Stimulated activated CD4-positive, alpha-beta T cell treated with anti-CD3 and anti-CD28 coated beads, Interleukin-15, amount 100 ng/mL, for 24 hours (primary cell): ENCODE measurements at places on chromosomes 7 and 10.

- DNase-seq, result no peak
Observed at GRCh38 chr7:143391462-143392404, 10.6 kb downstream of the ZYX start.

- no peak for DNase-seq
Observed at GRCh38 chr7:11579141-11579540, 252.9 kb downstream of the THSD7A start.

GRCh38 chr7:149209518-149210269, 14.3 kb downstream of the ZNF282 start:
- DNase-seq, result peak; percentile 90

GRCh38 chr10:131775433-131775832, 125.4 kb upstream of the PPP2R2D start:
- DNase-seq, result no peak

DNA sequence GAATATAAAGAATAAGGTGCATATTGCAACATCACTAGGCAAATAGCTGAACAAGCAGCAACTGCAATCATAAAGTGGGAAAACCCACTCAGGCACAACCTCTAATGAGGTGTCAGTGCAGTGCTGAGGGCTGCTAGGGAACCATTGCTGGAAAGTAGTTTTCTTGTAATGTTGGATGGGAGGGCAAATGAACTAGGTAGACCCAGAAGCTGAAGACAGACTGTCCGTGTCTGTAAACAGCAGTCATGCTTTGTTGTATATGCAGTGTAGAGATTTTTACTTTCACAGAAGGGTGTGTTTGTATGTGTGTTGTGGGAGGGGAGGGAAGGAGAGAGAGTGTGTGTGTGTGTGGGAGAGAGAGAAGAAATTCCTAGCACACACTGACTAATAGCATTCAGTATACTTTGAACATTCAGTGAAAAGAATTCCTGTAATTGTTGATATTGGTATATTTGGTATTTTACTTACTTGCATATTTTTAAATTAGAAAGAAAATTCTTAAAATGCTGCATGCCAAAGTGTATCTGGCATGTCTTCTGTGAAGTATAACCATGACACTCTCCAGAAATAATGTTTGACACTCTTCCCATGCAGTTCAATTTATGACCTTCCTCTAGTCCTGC, 28.8 kb downstream of the ITGB8 start:
- no peak for DNase-seq

DNA sequence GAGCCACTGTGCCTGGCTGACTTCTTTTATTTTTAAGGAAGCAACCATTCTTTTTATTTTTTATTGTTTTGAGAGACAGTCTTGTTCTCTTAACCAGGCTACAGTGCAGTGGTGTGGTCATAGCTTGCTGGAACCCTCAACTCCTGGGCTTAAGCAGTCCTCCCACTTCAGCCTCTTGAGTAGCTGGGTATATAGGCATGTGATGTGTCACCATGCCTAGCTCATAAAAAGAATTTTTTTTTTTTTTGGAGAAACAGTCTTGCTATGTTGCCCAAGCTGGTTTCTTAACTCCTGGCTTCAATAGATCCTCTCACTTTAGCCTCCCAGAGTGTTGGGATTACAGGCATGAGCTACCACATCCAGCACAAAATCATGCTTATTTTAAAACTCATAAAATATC, 5.8 kb downstream of the MCU start:
- DNase-seq, result no peak

DNA sequence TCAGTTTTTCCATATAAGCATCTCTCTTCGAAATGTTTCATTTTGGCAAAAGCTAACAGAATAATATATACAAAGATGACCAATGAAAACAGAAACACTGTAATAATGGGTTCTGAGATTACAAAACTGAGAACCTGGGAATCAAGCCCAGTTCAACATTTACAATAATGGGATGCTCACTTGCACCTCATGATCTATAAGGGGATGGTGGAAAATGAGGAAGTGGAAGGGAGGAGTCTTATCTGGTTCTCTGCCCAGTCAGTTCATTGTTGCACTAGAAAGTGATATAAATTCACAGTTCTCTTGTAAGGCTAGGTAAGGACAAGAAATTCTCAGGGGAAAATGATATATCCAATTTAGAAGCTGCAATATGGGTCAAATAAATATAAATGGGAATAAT, 31.7 kb upstream of the RHOBTB1 start:
- no peak for DNase-seq

DNA sequence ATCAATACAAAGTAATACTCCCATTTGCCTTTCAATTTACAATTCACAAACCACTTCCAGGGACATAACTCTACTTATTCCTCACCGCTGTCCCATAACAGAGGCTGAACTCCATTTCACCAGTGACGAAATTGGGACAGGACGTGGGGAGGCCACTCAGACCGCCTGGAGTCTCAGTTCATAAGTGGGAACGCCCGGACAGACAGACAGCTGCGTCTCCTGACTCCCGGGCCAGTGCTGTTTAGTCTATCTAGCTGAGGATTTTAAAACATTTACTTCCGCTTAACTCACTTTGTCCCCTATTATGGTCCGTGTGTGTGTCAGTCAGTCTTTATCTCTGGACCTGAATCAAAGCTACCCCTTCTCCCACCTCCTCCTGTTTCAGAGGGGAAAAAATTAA, 67.4 kb upstream of the ZNF438 start:
- no peak for DNase-seq

GRCh38 chr10:44198780-44199097, 186.2 kb downstream of the CXCL12 start:
- no peak for DNase-seq

DNA sequence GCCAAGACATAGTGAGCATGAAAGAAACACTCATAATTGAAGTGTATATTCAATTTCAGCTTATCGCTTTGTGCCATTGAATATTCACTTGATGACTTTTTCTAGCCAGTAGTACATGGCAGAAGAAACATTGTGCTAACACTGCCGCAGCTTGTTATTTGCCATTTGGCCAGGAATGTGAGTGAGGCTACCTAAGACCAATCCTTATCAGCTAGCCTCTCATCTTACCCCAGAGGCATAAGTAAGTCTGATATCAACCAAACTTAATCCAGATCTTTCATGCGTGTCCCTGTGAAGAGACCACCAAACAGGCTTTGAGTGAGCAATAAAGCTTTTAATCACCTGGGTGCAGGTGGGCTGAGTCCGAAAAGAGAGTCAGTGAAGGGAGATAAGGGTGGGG, 586.0 kb upstream of the MBL2 start:
- no peak for DNase-seq

GRCh38 chr7:70925411-70926115, 206.4 kb upstream of the GALNT17 start:
- no peak for DNase-seq
